Fibroblast of upper back skin (primary cell): ENCODE measurements at places on chromosomes 2 and 18.

DNA sequence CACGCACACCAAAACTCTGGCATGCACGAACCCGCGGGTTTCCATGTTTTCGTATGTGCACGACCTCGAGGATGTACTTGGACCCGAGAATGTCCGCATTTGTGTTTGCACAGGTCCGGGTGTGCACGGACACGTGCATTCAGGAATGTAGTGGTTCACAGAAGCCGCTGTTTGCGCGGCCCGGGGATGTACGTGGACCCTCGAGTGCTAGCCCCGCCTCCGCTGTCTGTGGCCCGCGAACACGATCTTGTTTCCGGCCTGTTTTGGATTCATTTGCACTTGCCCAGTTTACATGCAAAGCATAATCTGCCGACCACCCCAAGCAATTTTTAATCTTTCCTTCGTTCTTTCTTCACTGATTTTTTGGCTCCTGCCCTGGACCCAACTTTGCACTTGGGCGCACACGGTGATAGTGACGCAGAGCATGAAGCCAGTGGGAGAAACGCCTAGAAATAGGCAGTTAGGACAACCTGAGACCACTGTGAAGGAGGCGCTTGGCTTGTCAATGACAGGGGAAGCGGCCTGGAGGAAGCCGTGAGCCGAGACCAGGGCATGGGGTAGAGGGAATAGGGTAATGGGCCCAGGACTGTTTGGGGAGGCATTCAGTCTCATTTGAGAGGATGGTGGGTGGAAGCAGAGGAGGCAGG, 45.4 kb upstream of the PTMA start:
- no peak for DNase-seq

- no peak for DNase-seq
Measured at GRCh38 chr2:240451791-240452461, 16.5 kb downstream of the GPC1 start.

- DNase-seq, result no peak
Measured at GRCh38 chr2:101612019-101612418, 85.5 kb upstream of the MAP4K4 start.

GRCh38 chr2:120394764-120395163, 48.8 kb downstream of the INHBB start:
- no peak for DNase-seq

- no peak for DNase-seq
Measured at GRCh38 chr18:26403491-26403890, 144.9 kb downstream of the KCTD1 start.

DNA sequence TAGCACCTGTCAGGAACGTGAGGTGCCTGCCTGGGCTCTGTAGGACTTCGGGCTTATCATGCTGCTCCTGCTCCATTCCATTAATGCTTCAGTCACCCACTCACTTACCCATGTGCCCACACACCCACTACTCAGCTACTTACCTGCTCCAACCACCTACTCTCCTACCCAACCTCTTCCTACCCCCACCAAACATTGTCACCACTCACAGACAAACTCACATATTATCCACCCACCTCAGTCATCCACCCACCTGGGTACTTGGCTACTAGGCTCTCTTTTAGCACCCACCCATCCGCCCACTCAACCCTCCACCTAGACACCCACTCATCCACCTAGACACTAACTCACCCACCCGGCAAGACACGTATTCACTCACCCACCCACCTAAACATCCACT, 724.7 kb upstream of the RAB6C start:
- DNase-seq, result no peak

GRCh38 chr2:236607471-236608187, 38.0 kb downstream of the ACKR3 start:
- peak; percentile 83 for DNase-seq

DNA sequence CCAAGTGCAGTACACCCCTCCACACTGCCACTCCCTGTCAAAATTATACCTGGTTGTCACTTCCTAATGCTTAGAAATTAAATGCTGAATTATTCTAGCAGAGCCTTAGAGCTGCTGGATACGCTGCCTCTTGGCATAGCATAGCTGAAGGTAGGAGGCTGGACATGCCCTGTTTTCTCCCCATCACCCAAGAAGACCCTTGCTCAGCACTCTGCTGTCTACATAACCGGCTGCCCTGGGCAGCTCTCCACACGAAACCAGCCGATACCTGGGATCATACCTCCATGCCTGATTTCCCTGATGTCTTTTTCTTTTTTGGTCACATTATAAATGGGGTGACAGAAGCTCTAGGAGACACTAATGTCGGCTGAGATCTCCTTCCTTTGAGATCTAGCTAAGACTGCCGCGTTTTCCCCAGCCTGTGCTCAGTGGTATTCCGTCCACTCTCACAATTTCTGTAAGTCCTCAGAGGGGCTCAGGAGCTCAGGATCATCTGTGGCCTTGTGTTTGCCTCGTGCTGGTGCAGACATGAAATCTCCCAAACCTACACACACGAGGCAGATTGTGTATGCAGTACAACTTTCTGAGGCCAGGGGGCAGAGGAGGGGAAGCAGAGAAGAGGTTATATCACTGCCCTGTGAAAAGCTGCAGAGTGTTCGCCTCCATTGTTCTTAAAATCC, 13.5 kb upstream of the ZAP70 start:
- peak; percentile 50 for DNase-seq

DNA sequence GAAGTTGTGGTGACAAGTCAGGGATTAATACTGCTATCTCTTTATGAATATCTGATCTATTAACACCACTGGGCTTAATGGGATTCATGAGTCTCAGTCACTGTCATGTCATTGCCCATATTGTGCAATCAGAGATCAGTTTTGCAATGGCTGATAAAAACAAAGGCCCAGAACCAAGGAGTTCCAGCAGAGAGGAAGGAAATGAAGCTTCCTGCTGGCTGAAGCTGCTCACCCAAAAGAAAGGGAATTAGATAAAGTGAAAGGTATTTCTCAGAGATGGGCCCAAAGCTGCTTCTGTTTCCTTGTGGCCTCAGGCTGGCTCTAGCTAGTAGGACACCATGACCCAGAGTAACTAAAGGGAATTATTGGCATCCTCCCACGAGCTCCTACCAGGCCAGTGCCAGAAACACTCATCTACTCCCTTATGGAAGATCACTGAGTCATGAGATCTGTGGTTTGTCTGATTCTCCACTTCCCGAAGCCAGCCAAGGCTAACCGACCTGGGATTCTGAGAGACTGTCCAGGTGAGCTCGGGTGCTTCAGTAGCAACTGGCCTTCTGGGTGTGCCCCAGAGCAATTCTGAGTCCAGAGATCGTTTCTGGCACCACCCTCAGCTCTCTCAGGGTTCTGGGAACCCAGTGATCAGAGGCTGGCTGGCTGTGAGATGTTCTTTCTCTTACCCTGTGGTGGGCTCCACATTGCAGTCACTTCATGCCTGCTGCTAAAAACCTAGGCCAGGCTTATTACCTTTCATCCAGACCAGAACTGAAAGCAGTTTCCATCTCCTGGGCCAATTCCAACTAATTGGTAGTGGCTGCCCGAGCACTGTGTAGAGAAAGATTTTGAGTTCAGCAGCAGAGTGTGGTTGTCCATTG, 129.5 kb upstream of the PELI1 start:
- DNase-seq, result peak; percentile 93

- no peak for DNase-seq
Measured at GRCh38 chr18:8063733-8064132, 496.6 kb downstream of the PTPRM start.

DNA sequence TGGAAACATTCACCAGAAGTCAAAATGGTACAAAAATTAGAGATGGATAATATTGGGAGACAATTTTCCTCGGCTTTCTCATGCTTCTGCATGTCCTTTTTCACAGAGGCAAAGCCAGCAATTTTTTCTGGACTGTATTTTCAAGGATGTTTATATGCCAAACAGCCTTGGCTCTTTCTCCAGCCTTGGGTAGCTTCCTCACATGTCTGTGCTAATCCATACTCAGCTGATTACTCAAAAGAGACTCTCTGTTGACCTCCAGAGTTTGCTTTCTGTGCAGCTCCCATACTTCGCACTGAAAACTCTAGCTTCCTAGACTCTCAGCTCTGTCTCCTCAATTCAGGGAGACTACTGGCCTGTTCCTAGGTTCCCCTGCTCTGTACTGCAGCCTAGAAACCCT, 10.6 kb downstream of the C18orf63 start:
- no peak for DNase-seq

- no peak for DNase-seq
Measured at GRCh38 chr2:3301001-3301400, 76.6 kb downstream of the EIPR1 start.

DNA sequence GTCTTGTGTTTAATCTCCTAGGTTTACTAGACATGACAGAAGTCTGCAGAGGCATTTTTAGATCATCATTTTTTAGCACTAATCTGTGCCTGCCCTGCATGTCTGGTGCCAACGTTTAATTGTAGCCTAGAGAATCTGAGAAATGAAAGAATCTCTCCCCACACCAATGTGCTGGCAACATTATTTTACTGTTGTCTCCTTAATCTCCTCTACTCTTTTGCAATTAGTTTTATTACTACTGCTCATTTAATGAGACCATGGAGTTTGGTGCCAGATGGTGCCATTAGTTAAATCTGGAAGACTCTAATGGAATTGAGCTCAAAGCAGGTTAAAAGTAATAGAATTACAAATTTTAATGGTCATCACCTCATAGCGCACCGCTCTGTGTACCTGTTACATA, 4.0 kb upstream of the SPP2 start:
- DNase-seq, result no peak

DNA sequence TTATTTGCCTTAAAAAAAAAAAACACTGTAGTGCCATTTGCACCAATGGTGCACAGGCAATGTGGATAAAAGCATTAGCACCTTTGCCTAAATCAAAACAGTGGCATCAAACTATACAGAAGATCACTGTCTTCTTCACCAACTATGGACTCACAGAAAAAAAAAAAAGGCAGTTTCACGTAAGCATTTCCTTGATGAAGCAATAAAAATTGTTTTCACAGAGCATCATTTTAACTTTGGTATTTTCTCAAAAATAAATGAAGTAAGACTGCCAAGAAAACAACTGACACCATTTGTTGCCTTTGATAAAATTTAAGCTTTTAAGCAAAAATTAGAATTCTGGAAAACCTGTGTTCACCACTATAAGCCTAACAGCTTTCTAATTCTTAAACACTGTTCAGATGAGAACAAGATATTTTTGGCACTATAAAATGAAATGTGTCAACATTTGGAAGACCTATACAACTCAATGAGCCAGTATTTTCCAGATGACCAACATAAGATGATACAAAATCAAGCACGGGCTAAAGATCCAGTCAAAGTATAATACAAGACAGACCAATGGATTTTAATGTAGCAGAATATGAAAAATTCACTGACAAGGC, 21.1 kb downstream of the METTL8 start:
- no peak for DNase-seq

DNA sequence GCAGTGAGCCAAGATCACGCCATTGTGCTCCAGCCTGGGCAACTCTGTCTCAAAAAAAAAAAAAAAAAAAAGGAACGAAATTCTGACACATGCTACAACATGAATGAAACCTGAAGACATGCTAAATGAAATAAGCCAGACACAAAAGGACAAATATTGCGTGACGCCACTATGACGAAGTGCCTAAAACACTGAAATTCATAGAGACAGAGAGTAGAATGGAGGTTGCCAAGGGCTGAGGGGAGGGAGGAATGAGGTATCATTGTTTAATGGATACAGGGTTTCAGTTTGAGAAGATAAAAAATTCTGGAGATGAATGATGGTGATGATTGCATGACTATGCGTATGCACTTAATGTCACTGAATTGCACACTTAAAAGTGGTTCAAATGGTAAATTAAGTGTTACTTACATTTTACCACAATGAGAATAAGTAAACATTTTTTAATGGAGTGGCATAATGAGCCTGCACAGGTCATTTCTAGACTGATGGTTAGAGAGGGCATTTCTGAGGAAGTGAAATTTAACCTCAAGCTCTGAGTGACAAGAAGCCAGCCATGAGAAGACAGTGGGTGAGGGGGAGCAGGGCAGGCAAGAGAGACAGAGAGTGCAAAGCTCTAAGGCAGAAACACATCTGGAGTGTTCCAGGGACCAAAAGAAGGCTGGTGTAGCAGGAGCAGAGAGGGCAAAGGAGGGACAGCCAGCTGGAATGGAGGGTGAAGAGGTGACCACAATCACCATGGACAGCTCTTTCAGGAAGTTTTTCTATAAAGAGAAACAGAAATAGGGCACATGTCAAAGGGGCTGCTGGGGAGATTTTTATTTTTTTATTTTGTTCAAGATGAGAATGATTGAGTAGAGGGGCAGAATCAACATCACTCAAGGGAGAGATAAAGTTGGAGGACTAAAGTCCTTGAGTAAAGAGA, 20.6 kb upstream of the EXOC6B start:
- DNase-seq, result no peak

- peak; percentile 88 for DNase-seq
Measured at GRCh38 chr2:207166349-207167098, 776 bp upstream of the KLF7 start.

GRCh38 chr18:73715210-73715670, 432.4 kb downstream of the FBXO15 start:
- DNase-seq, result no peak
